ENCODE measurements at places on chromosomes 2 and 18. TPM values are rescaled to one million over a fixed set of nuclear protein-coding genes. Genes with fewer than 3 reads are reported as not detected.

MC5R gene
- total RNA-seq, result not detected

PKDCC gene
- 20.6 TPM for total RNA-seq

SALL3 gene
- total RNA-seq, result not detected

XIRP2 gene
- not detected for total RNA-seq

ARHGAP15 gene
- total RNA-seq, result not detected

FAM228B gene
- 2.2 TPM for total RNA-seq

CTIF gene
- 15.7 TPM for total RNA-seq

SAG gene
- total RNA-seq, result not detected

PGAP1 gene
- 3.2 TPM for total RNA-seq

HOXD1 gene
- total RNA-seq, result 0.10 TPM

ANKRD29 gene
- 17.4 TPM for total RNA-seq

EFEMP1 gene
- 28.4 TPM for total RNA-seq

EPB41L5 gene
- total RNA-seq, result 3.3 TPM

XDH gene
- total RNA-seq, result 1.1 TPM

ADAM23 gene
- total RNA-seq, result 9.6 TPM

NYAP2 gene
- not detected for total RNA-seq

TEX44 gene
- total RNA-seq, result not detected

GYPC gene
- not detected for total RNA-seq

RAMP1 gene
- not detected for total RNA-seq

POTEI gene
- not detected for total RNA-seq

LYPD6 gene
- 0.07 TPM for total RNA-seq

GNAL gene
- 8.0 TPM for total RNA-seq

LOXL3 gene
- total RNA-seq, result 0.64 TPM

ITPRID2 gene
- total RNA-seq, result 51.0 TPM

RFX8 gene
- total RNA-seq, result not detected

AMER3 gene
- not detected for total RNA-seq

TNP1 gene
- not detected for total RNA-seq

TDRD15 gene
- not detected for total RNA-seq

CRIM1 gene
- 99.2 TPM for total RNA-seq

MBP gene
- 20.7 TPM for total RNA-seq

EPHA4 gene
- 1.2 TPM for total RNA-seq

C2orf15 gene
- total RNA-seq, result 0.64 TPM

PSMG2 gene
- total RNA-seq, result 73.3 TPM

MSTN gene
- total RNA-seq, result not detected

CRYBA2 gene
- not detected for total RNA-seq

CHRNG gene
- not detected for total RNA-seq

MAB21L4 gene
- 0.26 TPM for total RNA-seq

UGT1A8 gene
- total RNA-seq, result 0.07 TPM

NT5C1B gene
- total RNA-seq, result not detected

CYS1 gene
- total RNA-seq, result 1.3 TPM

ARHGAP25 gene
- total RNA-seq, result 0.16 TPM

PLCL1 gene
- total RNA-seq, result not detected

GAL3ST2 gene
- 0.13 TPM for total RNA-seq

TMEM178A gene
- 0.29 TPM for total RNA-seq

GBX2 gene
- 3.0 TPM for total RNA-seq

HJURP gene
- total RNA-seq, result 64.5 TPM

UCN gene
- total RNA-seq, result 2.5 TPM

TMEM198 gene
- 0.55 TPM for total RNA-seq

TTN gene
- under 0.01 TPM for total RNA-seq

EGR4 gene
- 0.09 TPM for total RNA-seq

CD226 gene
- total RNA-seq, result 0.08 TPM

KCNK3 gene
- total RNA-seq, result 0.81 TPM

DPP4 gene
- 0.69 TPM for total RNA-seq

TGFA gene
- total RNA-seq, result 5.0 TPM

CLEC4F gene
- total RNA-seq, result not detected

Data from A549 treated with GW870086 at 1 μM for 4 hours (cell line).